ENCODE measurements at places on chromosomes 4 and X. TPM values are rescaled to one million over a fixed set of nuclear protein-coding genes. Genes with fewer than 3 reads are reported as not detected.

DNA sequence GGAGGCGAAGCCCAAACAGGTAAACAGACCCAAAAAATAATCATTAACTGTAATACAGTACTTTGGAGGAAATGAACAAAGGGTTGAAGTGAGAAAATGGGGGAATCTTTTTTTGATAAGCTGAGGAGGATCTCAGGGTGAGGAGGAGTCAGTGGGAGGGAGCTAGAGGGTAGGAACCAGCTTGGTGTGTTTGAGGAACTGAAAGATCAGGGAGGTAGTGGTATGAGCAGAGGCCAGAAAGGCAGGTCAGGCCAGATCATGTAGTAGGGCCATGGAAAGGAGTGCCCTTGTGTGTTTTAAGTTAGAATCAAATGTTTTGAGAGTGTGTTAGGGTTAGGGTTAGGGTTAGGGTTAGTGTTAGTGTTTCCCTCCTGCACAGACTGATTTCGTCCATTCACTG is 48.8 kb downstream of the PPP2R2C start:
- no peak for DNase-seq

Gene LRIT3
- total RNA-seq, result not detected

DNA sequence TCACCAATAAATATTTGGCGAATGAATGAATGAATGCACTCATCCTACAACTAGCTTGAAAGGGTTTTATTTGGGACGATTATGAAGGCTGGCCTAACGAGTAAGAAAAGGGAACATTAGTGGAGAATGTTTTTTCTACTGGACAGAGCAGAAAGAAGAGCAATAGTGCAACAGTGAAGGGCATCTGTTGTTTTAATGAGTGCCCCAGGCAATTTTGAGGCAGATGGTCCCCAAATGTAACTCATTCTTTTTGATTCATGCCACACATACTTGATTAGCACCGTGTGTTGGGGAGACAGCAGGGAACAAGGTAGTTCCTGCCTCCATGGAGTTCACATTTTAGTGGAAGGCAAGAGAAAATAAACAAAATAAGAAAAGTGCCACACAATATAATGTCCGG is 22.7 kb upstream of the INTS6L start:
- DNase-seq, result no peak

DNA sequence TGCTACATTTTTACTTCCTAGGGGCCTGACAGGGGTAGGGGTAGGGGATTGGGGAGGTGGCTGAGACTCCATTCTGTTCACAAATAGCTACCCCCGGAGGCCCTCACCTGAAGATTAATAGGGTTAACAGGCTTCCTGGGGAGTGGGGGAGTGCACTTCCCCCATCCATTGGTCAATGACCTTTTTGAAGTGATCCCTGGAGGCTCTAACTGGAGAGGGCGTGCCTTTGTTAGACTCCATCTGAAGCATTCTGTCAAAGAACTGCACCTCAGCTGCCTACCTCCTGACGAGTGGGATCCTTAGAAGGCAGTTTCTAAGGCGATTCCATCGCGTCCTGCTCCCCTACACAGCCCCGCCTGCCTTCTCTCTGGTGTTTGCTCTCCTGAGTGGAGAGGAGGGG is 10.0 kb upstream of the MTM1 start:
- no peak for DNase-seq

Gene CT45A3
- not detected for total RNA-seq

DNA sequence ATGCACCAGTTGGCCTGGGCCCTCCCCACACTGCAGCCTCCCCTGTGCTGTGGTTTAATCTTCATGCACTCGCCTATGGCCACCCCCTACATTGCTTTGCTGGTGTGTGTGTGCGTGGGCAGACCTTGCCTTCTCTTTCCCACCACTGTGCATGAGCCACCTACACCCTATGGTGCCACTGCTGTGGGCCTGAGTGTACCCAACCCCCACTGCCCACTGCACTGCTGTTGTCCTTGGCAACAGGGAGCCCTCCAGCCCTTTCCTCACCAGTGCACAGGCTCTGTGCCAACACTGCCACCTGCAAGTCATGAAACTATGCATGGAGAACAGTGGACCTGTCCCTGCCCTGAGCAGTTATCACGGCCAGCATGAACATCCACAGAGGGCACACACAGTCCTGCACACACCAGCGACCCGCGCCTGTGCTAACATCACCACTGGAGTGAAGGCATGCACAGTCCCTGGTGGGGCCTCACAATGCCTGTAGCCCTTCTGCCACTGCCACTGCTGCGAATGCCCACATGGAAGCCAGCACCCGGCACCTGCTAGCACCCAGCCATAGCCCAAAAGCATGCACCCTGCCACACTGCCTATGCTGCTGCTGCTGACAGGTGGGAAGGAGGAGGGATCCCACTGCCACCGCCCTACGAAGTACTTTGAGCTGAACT is 237.8 kb upstream of the ARSJ start:
- DNase-seq, result no peak

Gene RENBP
- not detected for total RNA-seq

Gene CNKSR2
- total RNA-seq, result not detected

Gene TRMT10A
- 6.2 TPM for total RNA-seq

GRCh38 chrX:118839334-118839958 is 15.8 kb downstream of the ZCCHC12 start:
- DNase-seq, result no peak

- DNase-seq, result no peak
Measured at GRCh38 chrX:49746306-49746705, 50.5 kb upstream of the PAGE1 start.

DNA sequence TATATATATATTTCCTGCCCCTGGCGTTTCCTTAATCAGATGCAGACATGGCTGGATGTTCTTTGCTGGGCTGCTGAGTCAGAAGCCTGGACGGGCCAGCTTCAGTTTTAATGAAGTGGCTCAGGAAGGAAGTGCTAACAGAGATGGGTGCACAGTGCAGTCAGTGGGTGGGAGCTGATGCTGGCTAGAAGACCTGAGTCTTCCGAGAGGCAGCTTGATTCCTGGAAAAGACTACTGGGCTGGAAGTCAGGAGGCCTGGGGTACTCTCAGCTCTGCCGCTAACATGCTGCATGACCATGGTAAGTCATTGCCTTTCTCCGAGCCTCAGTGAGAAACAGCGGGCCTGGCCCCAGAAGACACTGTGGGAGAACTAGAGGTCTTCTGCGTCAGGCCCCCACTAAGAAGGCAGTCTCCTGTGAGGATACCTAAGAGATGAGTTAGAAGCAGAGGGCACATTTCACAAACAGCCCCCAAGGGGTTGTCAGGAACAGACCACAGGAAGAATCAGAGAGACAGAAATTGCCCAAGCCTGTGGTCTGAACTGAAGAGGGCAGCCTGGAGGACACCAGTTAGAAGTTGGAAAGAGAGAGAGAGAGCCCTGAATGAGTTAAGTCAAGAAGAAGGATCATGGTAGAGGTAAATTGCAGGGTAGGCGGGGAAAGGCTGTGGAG is 8.3 kb upstream of the CD40LG start:
- peak; percentile 30 for DNase-seq

Gene BRS3
- total RNA-seq, result not detected

DNA sequence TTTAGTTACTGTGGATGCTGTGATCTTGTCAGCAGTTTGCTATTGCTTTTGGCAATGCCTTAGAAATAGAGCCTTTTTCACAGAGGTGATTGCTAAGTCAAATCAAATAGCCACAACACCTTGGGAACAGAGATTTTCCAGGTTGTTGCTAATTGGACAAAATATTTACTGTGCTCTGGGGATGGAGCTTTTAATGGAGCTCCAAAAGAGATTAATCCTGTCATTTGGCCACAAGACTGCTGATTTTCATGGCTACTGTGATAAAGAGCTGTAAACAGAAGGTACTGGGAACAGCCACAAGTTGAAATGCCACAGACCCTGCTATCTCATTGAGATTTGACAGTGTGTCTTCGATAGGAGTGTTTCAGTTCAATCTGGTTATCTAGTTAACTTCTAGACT is 1715.2 kb upstream of the ADGRL3 start:
- DNase-seq, result no peak

Gene FSTL5
- total RNA-seq, result not detected

- DNase-seq, result no peak
Measured at GRCh38 chr4:4755306-4755705, 104.2 kb upstream of the MSX1 start.

GRCh38 chr4:75179510-75179909 is 246.6 kb downstream of the PARM1 start:
- DNase-seq, result no peak

- DNase-seq, result no peak
Measured at GRCh38 chrX:8037593-8038348, 110.6 kb upstream of the PNPLA4 start.

GRCh38 chrX:148958901-148959300 is 458.5 kb downstream of the AFF2 start:
- DNase-seq, result no peak

Gene MAOB
- not detected for total RNA-seq

Gene HERC5
- not detected for total RNA-seq

DNA sequence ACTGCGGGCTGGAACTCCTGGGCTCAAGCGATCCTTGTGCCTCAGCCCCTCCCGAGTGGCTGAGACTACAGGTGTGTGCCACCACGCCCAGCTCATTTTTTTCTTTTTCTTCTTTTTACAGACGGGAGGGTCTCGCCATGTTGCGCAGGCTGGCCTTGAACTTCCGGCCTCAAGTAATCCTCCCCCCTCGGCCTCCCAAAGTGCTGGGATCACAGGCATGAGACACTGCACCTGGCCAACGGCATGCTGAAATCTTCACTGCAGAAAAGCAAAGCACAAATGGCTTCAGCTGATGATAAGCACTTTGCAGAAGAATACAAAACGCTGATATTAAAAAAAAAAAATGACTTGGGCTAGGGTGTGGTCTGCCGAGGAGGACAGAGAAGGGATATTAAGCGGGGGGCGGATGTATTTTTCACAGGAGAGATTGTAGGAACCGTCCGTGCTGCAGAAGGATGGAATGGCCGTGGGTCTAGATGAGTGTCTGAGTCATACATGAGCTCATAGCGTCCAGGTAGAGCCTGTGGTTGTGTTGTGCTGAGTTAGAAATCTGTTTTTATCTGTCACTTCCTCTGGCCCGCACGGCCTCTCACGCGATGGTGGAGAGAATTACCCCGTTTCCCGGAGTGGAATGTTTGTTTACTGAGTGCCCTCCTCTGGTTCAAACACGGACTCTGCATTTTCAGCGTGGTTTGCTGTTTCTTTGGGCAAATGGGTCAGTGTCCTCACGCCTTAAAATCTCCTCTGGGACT is 8.5 kb upstream of the AKAP17A start:
- DNase-seq, result peak; percentile 50

DNA sequence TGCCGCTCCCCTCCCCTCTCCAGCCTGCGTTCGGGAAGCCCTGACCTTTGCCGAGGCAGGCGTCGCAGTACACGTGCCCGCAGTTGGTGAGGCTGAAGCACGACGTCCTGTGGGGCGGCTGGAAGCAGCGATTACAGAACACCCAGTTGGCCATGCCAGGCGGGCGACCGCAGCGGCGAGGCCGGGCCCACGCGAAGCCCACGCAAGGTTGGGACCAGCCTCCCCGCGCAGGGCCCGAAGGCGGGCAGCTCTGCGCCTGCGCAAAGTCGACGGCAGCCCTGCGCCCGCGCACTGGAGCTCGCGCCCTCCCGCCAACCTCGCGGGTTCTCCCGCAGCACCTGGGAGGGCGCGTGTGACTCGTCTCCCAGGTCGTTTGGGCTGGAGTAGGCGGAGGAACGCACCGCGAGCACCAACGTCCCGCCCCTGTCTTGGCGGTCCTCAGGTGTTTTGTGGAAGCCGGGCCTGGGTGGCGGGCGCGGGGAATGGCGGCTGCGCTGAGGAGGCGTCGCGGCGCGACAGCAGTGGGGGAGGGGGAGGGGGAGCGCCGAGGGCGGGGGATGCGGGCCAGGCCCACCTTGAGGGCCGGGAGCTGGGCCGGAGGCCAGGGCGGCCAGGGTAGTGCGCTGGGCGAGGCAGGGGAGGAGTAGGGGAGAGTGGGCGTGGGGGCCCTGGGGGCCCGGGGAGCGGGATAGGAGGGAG is at the start of gene RNF212:
Gene RNF212 (minus strand): TSS at position 254 of the 699 bp plus-strand sequence. CDS start 100 bp downstream, at position 154.
- no peak for DNase-seq

Gene ACOX3
- total RNA-seq, result 22.7 TPM

DNA sequence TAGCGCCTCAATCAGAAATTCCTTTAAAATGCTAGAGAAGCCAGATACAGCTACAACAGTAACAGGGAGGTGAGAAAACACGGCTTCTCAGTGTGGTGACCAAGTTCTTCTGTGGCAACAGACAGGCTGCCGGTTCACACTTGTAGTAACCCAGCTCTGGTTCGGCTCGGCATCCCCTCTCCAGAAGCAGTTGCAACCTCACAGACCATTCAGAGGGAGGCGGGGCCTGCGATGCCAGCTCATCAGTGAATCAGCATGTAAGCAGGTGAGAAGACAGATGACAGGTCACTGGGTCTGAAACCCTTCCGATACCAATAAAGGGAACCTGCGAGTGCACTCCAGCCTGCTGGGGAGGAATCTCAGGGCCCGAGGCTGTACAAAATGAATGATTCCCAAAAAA is 251.0 kb downstream of the KCNIP4 start:
- no peak for DNase-seq

DNA sequence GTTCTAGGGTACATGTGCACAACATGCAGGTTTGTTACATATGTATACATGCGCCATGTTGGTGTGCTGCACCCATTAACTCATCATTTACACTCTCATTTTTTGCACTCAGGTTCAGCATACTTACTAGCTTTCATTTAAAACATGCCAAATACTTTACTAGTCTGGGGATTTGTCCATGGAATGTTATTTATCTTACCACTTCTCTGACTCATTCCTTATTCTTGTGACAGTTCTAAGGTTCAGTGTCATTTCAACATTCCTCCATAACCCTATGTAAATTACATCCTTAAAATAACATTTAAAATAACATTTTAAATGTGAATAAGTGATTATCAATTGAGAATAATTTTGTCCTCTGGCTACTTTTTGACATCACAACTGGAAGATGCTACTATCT is 19.5 kb upstream of the SYTL5 start:
- no peak for DNase-seq

DNA sequence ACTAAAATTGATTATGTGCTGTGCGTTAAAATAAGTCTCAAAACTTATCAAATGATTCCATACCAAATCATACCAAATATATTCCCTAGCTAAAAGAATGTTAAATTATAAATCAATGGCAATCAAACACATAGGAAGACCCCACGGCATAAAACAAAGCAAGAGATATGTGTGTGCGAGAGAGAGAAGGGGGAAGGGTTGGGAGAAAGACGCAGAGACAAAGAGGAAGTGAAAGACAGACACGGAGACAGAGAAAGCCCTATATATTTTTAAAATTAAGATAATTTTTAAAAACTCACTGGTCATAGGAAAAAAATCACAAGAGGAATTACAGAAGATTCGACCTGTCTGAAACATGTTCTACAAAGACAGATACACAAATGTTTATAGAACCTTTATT is 371.4 kb downstream of the NLGN4X start:
- no peak for DNase-seq

Gene SLC26A1
- not detected for total RNA-seq

- DNase-seq, result no peak
Measured at GRCh38 chr4:101103381-101104142, 243.8 kb downstream of the PPP3CA start.

Gene TSPAN6
- 20.9 TPM for total RNA-seq

- no peak for DNase-seq
Measured at GRCh38 chr4:147965056-147965455, 233.2 kb downstream of the ARHGAP10 start.

DNA sequence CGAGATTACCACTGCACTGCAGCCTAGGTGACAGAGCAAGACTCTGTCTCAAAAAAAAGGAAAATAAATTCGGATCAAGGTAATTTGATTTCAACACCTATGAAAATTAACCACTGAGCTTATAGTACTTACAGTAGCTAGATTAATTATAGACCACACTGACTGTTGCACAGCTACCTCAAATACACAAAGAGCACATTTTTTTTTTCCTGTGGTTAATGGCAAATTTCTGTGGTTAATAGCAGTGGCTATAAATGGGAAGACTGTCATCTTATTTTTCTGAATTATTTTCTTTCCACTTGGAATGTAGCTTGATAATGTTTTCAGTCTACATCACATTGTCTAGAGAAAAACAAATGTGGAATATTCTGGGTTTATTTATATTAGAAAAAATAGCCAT is 1661.6 kb upstream of the PCDH7 start:
- peak; percentile 11 for DNase-seq

All from HFFc6 (cell line).